ENCODE measurements at places on chromosomes 1 and 21.

GRCh38 chr21:17044696-17045095 is 468.1 kb upstream of the CXADR start:
- H3K27ac ChIP-seq = no peak overlapping the region
- H3K4me1 ChIP-seq = no peaks in the 10 kb centered on the region
- H3K27me3 ChIP-seq = no peaks in the 10 kb centered on the region
- H3K36me3 ChIP-seq = no peaks in the 10 kb centered on the region
- no peak overlapping the region for H3K4me3 ChIP-seq
- no peak for DNase-seq

DNA sequence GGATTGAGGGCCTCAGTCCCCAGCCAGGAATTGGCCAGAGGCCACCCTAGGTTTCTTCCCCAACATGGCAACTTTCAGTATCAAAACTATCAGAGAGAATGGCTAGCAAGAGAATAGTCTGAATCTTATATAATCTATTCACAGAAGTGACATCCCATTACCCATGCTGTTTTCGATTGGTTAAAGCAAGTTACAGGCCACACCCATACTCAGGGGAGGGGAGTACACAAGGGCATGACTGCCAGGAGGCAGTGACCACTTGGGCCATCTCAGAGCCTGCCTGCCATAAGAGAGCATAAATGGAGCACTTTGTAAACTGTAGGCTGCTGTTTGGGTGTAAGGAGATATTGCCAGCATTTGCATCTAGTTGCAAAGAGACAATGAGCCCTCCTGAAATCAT is 65.4 kb downstream of the FAM163A start:
- no peak overlapping the region for H3K4me3 ChIP-seq
- no peak overlapping the region for H3K27ac ChIP-seq
- H3K36me3 ChIP-seq = no peaks in the 10 kb centered on the region
- peaks cover 11% of the 10 kb centered on the region for H3K27me3 ChIP-seq

DNA sequence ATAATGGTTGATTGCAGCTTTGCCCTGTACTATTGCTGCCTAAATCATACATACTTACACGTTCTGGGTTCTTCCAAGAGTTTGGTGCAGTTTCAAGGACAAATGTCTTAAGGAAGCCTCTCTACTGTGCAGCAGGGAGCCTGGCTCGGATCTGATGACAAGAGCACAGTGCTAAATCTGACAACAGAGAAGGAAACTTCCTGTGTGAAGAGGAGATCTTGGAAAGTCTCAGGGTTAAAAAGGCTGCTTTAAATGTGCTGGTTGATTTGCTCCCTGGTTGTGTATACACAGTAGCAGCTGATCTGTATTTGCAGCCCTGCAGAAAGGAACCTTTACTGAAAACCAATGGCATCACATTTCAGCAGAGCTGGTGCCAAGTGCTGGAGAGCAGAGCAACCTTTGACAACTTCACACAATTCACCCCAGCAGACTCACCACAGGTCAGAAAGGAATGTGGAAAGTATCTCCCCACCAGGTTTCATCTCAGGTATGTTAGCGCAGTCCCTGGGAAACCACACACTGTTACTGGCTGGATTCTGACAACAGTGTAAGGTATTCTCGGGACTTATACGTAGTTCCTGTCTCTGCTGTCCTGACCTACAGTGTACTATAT is 355.0 kb upstream of the ESRRG start:
- DNase-seq = no peak
- H3K4me3 ChIP-seq = no peak overlapping the region
- no peaks in the 10 kb centered on the region for H3K27me3 ChIP-seq

DNA sequence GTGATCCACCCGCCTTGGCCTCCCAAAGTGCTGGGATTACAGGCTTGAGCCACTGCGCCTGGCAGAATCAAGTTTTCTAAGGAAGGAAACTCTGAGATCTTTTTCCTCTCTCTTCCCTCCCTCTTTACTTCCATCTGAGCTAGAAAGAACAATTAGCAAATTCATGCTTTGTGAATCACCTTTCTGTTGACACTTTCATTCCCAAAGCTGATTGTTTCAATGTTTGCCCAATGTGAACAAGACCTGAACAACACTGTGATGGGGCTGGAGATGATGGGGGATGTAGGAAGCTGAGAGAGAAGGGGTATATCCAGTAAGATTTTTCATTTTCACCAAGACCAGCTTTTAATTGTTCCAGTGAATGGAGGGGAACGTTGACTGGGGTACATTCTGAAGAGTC is 5.7 kb upstream of the TENT5B start:
- H3K36me3 ChIP-seq = no peaks in the 10 kb centered on the region
- DNase-seq = no peak
- peaks cover 6% of the 10 kb centered on the region for H3K27me3 ChIP-seq
- no peak overlapping the region for H3K27ac ChIP-seq

DNA sequence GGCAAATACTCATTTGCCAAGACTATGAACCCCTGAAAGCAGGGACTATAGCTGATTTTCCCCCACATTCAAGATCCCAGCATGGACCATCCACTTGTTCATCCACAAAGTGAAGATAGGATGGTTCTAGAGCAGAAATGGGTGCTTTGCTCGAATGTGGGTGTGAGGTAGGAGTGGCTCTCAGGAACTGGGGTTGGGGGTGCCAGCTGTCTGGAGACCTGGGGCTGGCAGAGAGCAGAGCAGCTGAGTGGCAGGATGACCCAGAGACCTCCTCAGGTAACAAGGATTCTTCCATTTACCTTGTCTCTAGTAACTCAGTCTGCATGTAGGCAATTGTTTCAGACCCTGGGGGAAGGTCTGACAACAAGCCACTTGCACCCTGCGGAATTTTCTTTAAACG is 6.0 kb downstream of the S100A9 start:
- no peak for DNase-seq
- no peak overlapping the region for H3K4me3 ChIP-seq
- H3K27ac ChIP-seq = no peak overlapping the region
- peaks cover 4% of the 10 kb centered on the region for H3K27me3 ChIP-seq
- no peaks in the 10 kb centered on the region for H3K4me1 ChIP-seq

DNA sequence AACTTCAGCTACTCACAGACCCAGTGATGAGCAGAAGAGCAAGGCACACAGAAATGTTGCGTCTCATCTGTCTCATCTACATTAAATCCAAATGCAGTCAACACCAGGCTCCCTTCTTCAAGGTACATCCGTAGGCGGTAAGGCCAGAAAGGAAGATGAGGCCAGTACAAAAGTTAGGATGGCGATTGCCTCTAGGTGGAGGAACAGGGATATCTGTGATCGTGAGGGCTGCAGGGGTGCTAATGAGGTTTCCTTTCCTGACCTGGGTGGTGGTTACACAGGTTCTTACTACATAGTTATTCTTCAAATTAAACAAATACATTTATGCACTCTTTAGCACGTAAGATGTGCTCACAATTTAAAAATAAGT is 1.4 kb upstream of the MYBPH start:
- no peaks in the 10 kb centered on the region for H3K36me3 ChIP-seq
- H3K27me3 ChIP-seq = peaks cover 2% of the 10 kb centered on the region
- no peak overlapping the region for H3K27ac ChIP-seq
- no peak overlapping the region for H3K4me3 ChIP-seq
- no peak for DNase-seq

GRCh38 chr1:66296951-66297350 is 237.0 kb upstream of the SGIP1 start:
- no peak overlapping the region for H3K27ac ChIP-seq
- H3K4me1 ChIP-seq = peaks cover 52% of the 10 kb centered on the region
- H3K4me3 ChIP-seq = no peak overlapping the region
- DNase-seq = no peak
- no peaks in the 10 kb centered on the region for H3K36me3 ChIP-seq
- H3K27me3 ChIP-seq = no peaks in the 10 kb centered on the region

DNA sequence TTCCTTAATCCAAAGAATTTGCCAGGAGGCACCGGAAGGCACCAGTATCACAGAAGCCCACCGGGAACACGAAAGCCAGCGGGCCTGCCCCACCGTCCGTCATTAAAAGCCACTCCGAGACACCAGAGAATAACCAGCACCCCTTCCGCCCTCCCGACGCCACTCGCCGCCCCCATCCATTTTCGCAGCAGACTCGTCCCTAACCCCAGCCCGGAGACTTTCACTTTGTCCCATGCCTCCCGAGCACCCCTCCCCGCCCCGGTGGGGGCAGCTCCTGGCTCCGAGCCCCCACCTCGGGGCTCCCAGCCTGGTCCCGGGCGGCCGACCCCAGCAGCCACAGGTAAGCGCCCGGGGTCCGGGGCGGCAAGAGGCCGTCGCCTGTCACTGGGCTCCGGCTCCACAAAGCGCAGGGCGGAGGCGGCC is 105.4 kb downstream of the SLC45A1 start:
- H3K4me3 ChIP-seq = no peak overlapping the region
- no peak overlapping the region for H3K27ac ChIP-seq
- H3K4me1 ChIP-seq = peaks cover 48% of the 10 kb centered on the region
- DNase-seq = peak; percentile 47

DNA sequence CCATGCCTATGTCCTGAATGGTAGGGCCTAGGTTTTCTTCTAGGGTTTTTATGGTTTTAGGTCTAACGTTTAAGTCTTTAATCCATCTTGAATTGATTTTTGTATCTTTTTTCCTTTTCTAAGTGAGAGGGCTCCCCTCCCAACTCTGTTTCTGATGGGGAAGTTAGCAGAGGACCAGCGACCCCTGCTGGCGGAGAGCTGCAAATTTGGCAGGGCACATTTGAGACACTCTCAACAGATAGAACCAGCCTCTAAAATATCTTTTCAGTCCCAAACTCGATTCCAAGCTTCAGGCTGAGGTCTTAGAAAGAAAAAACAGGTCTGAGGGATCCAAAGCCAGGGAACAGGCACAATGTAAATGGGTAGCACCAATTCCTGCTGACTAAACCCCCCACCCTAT is 32.5 kb downstream of the LRRC3 start:
- no peak overlapping the region for H3K27ac ChIP-seq
- H3K27me3 ChIP-seq = peaks cover 6% of the 10 kb centered on the region
- H3K4me1 ChIP-seq = peaks cover 2% of the 10 kb centered on the region
- no peak overlapping the region for H3K4me3 ChIP-seq
- DNase-seq = peak; percentile 61

DNA sequence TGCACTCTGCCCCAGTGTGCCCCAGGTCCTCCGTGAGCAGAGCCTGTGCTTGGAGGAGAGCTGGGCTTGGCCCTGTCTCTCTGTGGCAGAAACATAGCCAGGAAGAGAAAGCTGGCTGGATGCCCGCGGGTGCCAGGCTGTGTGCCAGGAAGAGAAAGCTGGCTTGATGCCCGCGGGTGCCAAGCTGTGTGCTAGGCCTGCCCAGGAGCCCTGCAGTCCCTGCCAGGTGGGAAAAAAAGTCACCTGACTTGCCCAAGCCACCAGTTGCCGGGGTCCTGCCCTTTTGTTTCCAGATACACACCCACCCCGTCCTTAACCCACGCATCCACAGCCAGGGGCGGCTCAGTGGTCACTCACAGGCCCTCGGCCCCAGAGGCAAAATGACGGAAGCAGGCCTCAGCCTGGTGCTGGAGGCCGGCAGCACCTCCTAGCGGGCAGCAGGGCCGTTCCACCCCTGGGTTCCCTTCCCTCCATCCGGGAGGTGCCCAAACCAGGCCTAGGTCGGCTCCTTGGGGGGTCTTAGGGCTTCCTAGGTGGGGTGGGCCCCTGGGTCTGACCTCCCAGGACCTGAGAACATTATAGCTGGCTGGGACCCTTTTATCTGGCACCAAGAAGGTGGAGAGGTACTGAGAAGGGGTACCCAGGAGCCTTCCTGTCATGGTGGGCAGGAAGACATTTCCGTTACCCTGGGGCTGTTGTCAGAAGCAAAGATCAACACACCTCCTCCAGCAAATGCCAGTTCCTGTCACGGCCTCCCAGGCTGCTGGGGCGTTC is 9.1 kb downstream of the ITGB2 start:
- H3K27me3 ChIP-seq = no peaks in the 10 kb centered on the region
- peaks cover 73% of the 10 kb centered on the region for H3K4me1 ChIP-seq
- peak overlapping the region; percentile 86 for H3K27ac ChIP-seq
- H3K36me3 ChIP-seq = peaks cover 23% of the 10 kb centered on the region

GRCh38 chr1:214493126-214493796 is 58.1 kb downstream of the PTPN14 start:
- no peaks in the 10 kb centered on the region for H3K4me1 ChIP-seq
- no peaks in the 10 kb centered on the region for H3K36me3 ChIP-seq
- peaks cover 20% of the 10 kb centered on the region for H3K27me3 ChIP-seq
- no peak overlapping the region for H3K4me3 ChIP-seq
- no peak overlapping the region for H3K27ac ChIP-seq

GRCh38 chr1:58597996-58598395 is 20.9 kb upstream of the TACSTD2 start:
- no peaks in the 10 kb centered on the region for H3K36me3 ChIP-seq
- no peak for DNase-seq
- peaks cover 41% of the 10 kb centered on the region for H3K27me3 ChIP-seq

- peaks cover 2% of the 10 kb centered on the region for H3K36me3 ChIP-seq
- peaks cover 40% of the 10 kb centered on the region for H3K27me3 ChIP-seq
- H3K4me1 ChIP-seq = peaks cover 22% of the 10 kb centered on the region
- H3K27ac ChIP-seq = peak overlapping the region; percentile 67
These were observed 7.6 kb downstream of the CDKN2C start for GRCh38 chr1:50977575-50978143.

DNA sequence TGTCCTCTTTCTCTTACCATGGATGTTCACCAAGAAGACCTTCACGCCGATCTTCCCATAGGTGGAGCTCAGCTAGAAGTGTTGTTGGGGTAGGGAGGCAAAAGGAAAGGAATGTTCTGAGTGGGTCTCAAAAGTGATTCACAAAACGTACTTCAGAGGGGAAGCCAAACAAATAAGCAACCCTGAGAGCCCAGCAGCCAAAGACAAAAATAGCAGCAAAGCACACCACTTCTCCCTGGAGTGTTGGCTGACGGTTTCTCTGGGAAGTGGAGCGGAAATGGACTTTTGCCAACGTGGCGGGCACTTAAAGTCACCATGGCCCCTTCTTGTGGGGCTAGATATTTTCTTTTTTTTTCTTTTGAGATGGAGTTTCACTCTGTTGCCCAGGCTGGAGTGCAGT is 23.1 kb downstream of the SLC26A9 start:
- H3K4me3 ChIP-seq = no peak overlapping the region
- DNase-seq = no peak
- H3K4me1 ChIP-seq = peaks cover 2% of the 10 kb centered on the region

DNA sequence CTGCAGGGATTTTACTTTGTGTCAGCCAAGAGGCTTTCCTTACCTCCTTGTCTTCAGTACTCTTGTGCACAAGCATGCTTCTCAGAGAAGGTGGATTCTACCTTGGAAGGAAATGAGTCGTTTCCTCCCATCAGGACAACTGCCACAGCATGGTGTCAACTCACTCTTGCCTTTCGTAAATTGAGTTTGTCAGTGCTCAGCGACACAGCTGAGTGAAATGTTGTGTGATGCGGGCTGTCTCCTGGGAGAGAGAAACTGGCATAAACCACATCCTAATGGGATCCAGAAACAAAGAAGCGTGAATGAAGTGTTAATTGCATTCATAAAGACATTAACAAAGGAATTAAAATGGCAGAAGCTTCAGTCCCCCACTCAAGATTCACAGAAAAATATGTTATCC is 51.5 kb upstream of the SLC22A15 start:
- peaks cover 5% of the 10 kb centered on the region for H3K4me1 ChIP-seq
- no peak for DNase-seq
- H3K36me3 ChIP-seq = no peaks in the 10 kb centered on the region
- no peak overlapping the region for H3K4me3 ChIP-seq
- H3K27ac ChIP-seq = no peak overlapping the region

DNA sequence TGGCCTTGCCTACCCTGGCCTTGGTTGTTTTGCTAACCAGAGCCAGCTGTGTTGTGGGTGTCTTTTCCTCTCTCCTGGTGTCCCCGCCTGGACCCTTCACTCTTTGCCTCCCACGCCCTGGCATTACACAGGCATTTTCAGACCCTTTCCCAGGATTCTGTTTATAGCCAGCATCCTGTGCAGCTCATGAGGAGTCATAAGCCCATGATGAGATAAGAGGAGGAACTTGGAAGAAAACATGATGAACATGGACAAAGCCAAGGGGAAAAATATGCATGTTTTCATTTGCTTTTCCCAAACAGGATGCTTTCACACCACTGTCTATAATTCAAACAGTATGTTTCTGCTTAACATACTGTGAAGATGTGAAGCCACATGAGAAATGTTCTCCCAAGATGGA is 18.7 kb upstream of the WARS2 start:
- H3K27ac ChIP-seq = no peak overlapping the region
- DNase-seq = no peak
- peaks cover 71% of the 10 kb centered on the region for H3K36me3 ChIP-seq
- H3K27me3 ChIP-seq = no peaks in the 10 kb centered on the region

Data from activated naive CD8-positive, alpha-beta T cell treated with anti-CD3 and anti-CD28 coated beads, Interleukin-2, amount 50 U/mL, for 24 hours (primary cell).